Fibroblast of skin of left quadriceps (primary cell): ENCODE measurements at places on chromosomes 6 and 20.
A peak's percentile ranks its signal among the peaks of the same experiment; 100 is the strongest.

DNA sequence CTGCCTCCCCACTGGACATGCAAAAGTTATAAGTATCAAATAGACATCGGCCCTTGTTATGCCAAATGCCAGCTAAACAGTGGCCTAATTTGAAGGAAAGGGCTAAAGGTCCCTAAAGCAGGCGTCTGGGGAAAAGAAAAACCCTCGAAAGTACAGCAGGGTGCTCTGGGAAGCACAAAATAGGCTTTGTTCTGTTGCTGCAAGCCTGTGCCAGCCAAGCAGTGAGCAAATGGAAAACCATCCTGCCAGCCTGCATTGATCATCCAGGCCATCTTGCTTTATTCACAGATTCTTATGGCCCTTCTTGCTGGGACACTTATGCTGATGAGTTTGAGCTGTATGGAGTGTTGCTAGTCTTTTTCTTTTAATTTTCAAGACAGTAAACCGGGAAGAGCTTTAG, 62.2 kb upstream of the PLEKHG1 start:
- DNase-seq: no peak

GRCh38 chr6:23282252-23283021, 713.1 kb downstream of the HDGFL1 start:
- no peak for DNase-seq

DNA sequence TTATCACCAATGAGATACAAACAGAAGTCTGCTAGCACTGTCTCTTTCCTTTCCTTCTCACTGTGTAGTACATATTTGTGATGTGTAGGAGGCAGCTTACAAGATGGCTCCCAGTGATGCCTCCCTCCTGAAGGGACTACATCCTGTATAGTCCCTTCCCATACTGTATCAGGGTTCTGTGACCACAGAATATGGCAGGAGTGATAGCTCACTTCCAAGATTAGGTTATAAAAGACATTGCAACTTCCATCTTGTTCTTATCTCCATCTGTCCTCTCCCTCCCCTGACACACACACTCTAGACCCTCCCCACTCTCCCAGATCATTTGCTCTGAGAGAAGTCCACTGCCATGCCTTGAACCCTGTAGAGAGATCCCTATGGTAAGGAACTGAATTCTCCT, 38.0 kb downstream of the SESN1 start:
- DNase-seq: no peak

DNA sequence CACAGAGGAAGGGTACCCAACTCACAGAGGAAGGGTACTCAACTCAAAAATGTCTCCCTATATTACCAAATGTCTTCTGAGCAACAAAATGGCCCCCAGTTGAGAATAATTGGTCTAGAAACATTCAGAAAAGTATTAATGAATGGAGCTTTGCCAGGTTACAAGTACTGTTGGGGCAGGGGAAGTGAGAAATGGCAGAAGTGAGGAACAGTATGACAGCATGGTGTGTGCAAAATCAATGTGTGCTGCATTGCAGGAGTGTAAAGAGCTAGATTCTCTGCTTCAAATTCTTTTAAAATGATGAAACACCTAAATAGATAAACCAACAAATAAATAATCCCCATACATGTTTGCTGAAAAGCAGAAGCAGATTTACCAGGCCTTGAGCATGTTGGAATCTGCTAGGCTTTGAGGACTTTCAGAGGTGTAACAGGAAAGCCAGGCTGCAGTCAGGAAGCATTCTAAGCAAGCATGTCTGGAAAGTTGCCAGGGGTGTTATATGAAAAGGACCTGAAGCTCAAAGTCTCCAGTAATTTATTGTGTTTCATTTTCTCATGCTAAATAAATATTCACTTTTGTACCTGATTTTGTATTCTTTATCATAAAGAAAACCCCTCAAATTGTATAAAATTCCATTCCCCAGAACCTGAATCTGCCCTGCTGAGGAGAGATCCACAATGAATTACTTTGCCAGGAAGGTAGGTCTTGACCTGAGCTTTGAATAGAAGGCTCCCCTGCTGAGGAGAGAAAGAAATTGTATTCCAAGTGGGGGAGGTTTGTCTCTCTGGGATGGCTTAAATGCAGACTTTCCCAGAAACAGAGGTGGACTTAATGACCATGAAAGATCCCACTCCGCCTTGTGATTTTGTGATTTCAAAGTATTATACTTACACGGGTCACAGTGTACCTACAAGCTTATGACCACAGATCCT, 265.0 kb upstream of the MARCKS start:
- peak; percentile 46 for DNase-seq

DNA sequence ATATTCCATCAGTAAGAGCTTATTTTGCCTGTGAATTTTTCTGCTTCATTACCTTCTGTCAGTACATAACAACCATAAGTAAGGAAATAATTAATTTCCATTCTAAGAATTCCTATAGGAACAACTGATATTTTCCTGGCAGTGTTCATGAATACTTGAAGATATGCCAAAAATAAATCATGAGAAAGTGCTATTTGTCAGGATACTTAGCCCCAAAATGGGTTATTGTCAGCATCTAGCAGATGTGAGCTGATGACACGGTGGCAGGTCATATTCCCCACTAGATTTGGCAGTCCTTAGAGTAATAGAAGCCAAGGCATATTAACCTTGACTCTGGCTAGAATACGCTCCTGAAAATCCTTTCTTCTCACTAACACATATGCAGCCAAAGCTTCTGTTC, 43.2 kb upstream of the CRISP1 start:
- no peak for DNase-seq

DNA sequence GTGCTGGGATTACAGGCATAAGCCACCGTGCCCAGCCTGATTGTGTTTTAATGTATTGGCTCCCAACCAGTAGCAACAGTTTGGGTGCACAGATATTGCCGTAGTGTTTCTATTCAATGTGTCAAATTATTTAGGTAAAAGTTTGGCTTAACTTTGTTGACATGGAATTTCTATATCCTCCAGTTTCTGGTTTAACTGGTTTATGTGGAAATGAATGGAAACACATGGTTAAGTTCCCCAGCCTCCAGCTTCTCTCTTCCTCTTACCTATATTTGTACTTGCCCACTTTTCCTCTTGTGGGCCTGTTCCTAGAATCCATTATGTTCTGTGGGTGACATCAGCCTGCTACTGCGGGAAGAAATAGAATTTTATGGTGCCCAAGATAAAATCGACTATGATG, 53.9 kb upstream of the ESR1 start:
- DNase-seq: no peak
